ENCODE measurements at places on chromosomes 5 and 9. TPM values are rescaled to one million over a fixed set of nuclear protein-coding genes. Genes with fewer than 3 reads are reported as not detected.

DNA sequence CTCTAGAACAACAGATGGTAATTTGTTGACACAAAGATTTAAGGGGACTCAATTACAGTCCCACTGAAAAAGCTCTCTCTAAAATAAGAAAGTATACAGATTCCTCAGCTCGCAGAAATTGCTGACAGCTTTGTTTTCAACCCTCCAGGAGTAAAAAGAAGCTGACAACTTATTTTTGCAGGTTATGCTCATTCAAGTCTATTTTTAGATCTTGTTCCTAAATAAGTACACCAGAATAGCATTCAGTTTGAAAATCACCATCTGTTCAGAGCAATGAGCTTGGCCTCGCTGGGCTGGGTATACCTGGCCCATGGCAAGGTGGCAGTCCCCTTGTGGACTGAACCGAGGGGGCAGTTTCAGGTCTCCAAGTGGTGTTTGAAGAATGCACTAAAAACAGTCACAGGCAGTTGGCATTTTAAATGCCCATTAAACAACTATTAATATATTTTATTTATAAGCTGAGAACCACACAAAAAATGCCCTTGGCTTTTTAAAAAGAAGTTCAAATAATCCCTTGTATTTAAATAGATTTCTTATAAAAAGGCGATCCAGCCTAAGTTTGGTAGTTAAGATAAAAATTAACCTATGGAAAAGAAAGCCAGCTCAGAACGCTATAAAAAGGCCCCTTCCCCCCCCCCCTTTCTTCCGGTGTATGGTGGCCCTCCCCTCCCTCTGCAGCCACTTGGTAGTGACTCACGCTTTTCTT, 169.2 kb downstream of the AUH start:
- DNase-seq, result no peak

The GAS1 gene
- total RNA-seq, result 6.5 TPM

DNA sequence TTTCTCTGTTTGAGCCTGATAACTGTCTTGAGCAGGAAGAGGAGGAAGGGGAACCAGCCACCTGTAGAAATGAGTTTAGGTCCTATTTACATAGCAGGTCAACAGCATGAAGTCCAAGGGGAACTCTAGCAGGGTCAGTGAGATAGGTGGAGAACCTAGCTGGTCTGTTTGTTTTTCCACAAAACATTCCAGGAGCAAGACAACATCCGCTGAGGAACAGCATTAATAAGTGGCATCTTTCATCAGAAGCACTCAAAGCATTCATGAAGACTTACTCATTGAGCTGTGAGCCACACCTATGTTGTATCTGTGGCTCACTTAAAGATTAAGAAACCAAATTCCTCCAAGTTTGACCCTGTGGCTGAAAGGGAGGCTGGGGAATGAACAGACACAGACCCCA, 115.9 kb downstream of the ACTBL2 start:
- DNase-seq, result peak; percentile 59

GRCh38 chr9:19320495-19320894, 59.5 kb downstream of the RPS6 start:
- no peak for DNase-seq

All from Caki2 (cell line).